Body of pancreas (tissue), 4 donors: ENCODE measurements at places on chromosomes 12 and 14. TPM values are rescaled to one million over a fixed set of nuclear protein-coding genes. Genes with fewer than 3 reads are reported as not detected.

GRCh38 chr12:48979602-48980388 is 1.7 kb downstream of the WNT1 start:
- no peak overlapping the region for H3K4me3 ChIP-seq
- H3K27ac ChIP-seq, result no peak overlapping the region
- H3K4me1 ChIP-seq, result peaks cover 43% of the 10 kb centered on the region
- peaks cover 43% of the 10 kb centered on the region for H3K27me3 ChIP-seq
- H3K36me3 ChIP-seq, result no peaks in the 10 kb centered on the region

GRCh38 chr12:111202237-111202915 is 166.5 kb downstream of the PHETA1 start:
- no peak overlapping the region for H3K27ac ChIP-seq

DNA sequence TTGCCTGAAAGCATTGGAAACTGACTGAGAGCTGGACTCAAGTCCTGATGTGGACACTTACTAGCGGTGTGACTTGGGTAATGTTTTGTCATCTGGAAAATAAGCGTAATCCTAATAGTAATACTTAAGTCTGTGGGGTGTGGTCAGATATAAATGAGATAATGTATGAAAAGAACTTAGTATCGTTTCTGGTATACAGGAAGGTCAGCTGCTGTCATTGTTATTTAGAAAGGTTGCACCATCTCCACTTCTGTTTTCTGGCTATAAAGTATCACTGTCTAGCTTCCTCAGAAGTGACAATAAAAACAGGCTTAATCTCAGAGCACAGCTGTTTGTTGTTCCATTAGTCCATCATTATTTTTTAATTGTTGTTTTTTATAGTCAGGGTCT is 34.1 kb upstream of the TUBA1C start:
- no peak for DNase-seq
- no peak overlapping the region for H3K4me3 ChIP-seq
- no peak overlapping the region for H3K27ac ChIP-seq
- no peaks in the 10 kb centered on the region for H3K27me3 ChIP-seq
- peaks cover 22% of the 10 kb centered on the region for H3K4me1 ChIP-seq
- H3K36me3 ChIP-seq, result no peaks in the 10 kb centered on the region

- peaks cover 9% of the 10 kb centered on the region for H3K4me1 ChIP-seq
- no peaks in the 10 kb centered on the region for H3K36me3 ChIP-seq
- no peak for DNase-seq
- no peaks in the 10 kb centered on the region for H3K27me3 ChIP-seq
- H3K27ac ChIP-seq, result no peak overlapping the region
Observed at GRCh38 chr12:52801773-52802172, 5.9 kb upstream of the KRT3 start.

The CLEC4C gene
- not detected for total RNA-seq

DNA sequence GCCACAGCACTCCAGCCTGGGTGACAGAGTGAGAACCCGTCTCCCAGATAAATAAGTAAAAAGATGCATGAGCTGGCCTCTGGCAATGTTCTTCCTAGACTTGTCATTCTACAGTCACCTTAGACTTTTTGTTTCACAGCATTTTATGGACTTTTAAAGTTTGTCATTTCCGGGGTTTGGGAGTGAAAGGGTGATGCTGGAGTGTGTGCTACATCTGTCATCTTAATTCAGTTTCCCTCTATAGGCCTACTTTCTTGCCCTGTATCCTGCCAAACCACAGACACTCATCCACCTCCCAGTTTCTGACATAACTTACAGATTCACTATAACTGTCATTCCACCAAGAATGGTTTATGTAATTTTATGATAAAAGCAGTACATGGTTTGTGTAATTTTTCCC is 166.7 kb upstream of the PARP11 start:
- H3K36me3 ChIP-seq, result no peaks in the 10 kb centered on the region
- H3K4me1 ChIP-seq, result no peaks in the 10 kb centered on the region
- H3K27ac ChIP-seq, result no peak overlapping the region
- H3K27me3 ChIP-seq, result no peaks in the 10 kb centered on the region
- no peak overlapping the region for H3K4me3 ChIP-seq
- no peak for DNase-seq

The RBM25 gene
- 52.7 TPM for total RNA-seq

DNA sequence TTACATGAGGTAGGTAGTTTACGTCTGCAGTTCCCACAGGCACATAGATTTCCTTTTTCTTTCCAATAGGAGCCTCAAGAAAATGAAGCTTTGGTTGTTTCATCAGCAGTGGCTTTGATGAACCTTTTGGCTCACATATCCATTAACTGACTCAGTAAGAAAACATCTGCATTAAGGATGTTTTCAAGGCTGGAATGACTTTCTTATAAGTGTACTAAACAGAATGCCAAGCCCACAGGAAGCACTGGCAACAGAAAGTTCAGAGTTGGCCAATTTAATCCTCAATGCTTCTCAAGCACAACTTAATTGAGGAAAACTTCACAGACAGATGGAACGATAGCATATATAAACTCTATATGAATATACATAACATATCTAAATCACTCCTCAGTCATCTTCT is 63.5 kb downstream of the ST8SIA1 start:
- H3K4me3 ChIP-seq, result no peak overlapping the region
- H3K4me1 ChIP-seq, result no peaks in the 10 kb centered on the region
- H3K36me3 ChIP-seq, result no peaks in the 10 kb centered on the region
- H3K27ac ChIP-seq, result no peak overlapping the region
- no peaks in the 10 kb centered on the region for H3K27me3 ChIP-seq

The DYNLL1 gene
- total RNA-seq, result 48.5 TPM

- H3K4me1 ChIP-seq, result peaks cover 22% of the 10 kb centered on the region
- no peaks in the 10 kb centered on the region for H3K36me3 ChIP-seq
- H3K4me3 ChIP-seq, result peak overlapping the region; percentile 9
- DNase-seq, result peak; percentile 64
- H3K27me3 ChIP-seq, result no peaks in the 10 kb centered on the region
Observed at GRCh38 chr14:101559624-101560533, 1.4 kb upstream of the DIO3 start.

The TPPP2 gene
- 1.3 TPM for total RNA-seq

The KCNH3 gene
- total RNA-seq, result 1.3 TPM

GRCh38 chr14:81209167-81209836 is 11.5 kb downstream of the GTF2A1 start:
- no peak overlapping the region for H3K27ac ChIP-seq
- peaks cover 5% of the 10 kb centered on the region for H3K36me3 ChIP-seq
- H3K4me1 ChIP-seq, result peaks cover 16% of the 10 kb centered on the region
- no peak for DNase-seq
- no peak overlapping the region for H3K4me3 ChIP-seq

- no peaks in the 10 kb centered on the region for H3K36me3 ChIP-seq
- H3K4me1 ChIP-seq, result peaks cover 14% of the 10 kb centered on the region
- H3K27me3 ChIP-seq, result no peaks in the 10 kb centered on the region
- H3K4me3 ChIP-seq, result no peak overlapping the region
Observed at GRCh38 chr14:91363776-91364523, 53.7 kb downstream of the CCDC88C start.

The HOXC13 gene
- not detected for total RNA-seq

DNA sequence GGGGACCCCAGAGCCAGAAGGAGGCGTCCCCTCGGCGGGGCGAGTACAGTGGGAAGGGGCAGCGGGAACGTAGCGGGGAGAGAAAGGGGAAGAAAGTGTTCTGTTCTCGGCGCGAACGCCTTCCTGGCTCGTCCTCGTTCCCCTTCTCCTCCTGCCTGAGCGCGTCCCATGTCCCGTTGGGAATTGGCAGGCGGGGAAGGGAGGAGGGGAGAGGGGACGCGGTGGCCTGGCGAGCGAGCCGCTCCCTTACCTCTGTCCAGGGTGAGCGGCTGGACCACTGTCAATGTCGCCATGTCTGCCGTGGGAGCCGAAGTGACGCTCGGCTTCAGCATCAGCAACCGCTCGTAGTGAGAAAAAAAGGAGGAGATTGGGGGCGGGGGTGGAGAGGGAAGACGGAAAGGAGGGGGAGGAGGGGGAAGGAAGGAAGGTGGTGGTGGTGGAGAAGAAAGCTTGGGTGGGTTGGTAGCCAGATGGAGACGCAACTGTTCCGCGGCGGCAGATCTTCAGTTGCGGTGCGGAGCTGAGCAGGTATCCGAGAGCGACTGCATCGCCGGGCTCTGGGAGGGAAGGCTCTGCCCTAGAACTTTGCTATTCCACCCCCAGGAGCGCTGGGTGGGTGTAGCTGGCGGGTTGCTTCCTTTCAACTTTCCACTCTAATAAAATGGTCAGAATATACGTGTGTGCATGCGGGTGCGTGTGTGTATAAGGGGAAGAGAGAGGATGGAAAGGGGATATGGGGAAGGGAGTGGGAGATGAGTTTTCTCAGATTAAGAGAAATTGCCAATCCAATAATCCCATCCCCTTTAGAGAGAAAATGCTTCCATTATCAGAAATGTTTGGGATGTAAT is at the start of gene LIN7A:
LIN7A (minus strand) TSS at position 544 of the 848 bp plus-strand sequence; CDS start at position 332, 212 bp downstream.
- H3K27me3 ChIP-seq, result no peaks in the 10 kb centered on the region
- peak within 1 kb of the TSS; percentile 43 for H3K4me3 ChIP-seq
- H3K4me1 ChIP-seq, result peaks cover 4% of the 10 kb centered on the region
- no peaks in the 10 kb centered on the region for H3K36me3 ChIP-seq

The GPR135 gene
- total RNA-seq, result 4.2 TPM

DNA sequence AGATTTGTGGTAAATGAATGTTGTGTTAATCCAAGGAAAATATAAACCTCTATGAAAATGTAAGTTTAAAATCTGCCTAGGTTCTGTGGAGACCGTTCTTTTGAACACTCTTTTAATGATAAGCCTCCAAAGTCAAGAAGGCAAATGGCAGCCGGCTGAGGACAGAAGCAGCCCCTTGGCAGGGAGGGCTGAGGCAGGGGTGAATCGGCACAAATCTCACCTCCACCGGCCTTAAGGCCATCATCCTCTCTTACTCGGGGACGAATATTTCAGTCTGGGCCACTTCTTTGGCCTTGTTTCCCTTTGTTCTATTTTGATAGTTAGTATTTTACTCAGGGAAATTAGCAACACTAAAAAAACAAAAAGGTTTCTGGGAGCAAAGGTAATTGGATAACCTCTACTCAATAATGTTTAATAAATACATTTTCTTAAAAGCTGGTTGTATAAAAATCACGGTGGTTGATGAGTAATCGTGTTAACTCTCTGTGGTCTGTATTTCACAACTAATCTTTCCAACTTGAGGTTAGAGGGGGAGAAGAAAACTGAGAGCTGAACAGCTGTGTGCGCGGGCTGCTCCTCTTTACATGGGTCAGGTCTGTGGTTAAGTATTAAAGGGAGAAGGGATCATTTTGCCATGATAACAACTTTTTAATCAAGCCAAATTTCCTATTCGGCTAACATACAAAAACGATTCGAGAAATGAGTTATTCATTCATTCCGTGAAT is 18.6 kb downstream of the LGMN start:
- no peaks in the 10 kb centered on the region for H3K36me3 ChIP-seq
- no peak overlapping the region for H3K4me3 ChIP-seq
- H3K4me1 ChIP-seq, result peaks cover 3% of the 10 kb centered on the region
- H3K27ac ChIP-seq, result no peak overlapping the region
- DNase-seq, result no peak

The RASSF9 gene
- total RNA-seq, result 4.4 TPM

The MFAP5 gene
- 17.9 TPM for total RNA-seq

DNA sequence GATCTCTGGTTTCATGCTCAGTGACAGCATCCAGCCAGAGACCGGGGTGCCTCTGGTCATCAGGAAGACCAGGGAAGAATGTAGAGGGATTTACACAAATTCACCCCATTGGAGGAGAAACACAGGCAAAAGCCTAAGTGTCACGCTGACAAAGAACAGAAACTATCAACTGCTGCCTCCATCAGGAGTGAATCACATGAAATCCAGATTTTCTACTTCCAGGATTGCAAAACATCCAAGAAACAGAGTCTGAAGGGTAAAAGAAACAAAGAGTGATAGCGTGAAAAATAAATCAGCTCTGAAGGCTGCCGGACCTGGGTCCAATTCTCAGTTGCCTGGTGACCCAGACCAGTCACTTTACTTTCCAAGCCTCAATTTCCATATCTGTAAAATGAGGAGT is 136.1 kb upstream of the MAP1LC3B2 start:
- H3K4me1 ChIP-seq, result no peaks in the 10 kb centered on the region
- H3K36me3 ChIP-seq, result no peaks in the 10 kb centered on the region
- H3K27ac ChIP-seq, result no peak overlapping the region
- H3K27me3 ChIP-seq, result no peaks in the 10 kb centered on the region

- no peak overlapping the region for H3K4me3 ChIP-seq
- no peak overlapping the region for H3K27ac ChIP-seq
- H3K36me3 ChIP-seq, result no peaks in the 10 kb centered on the region
- no peak for DNase-seq
Observed at GRCh38 chr14:38512236-38512635, 256.3 kb upstream of the CLEC14A start.

- H3K36me3 ChIP-seq, result no peaks in the 10 kb centered on the region
- H3K27me3 ChIP-seq, result no peaks in the 10 kb centered on the region
- no peak for DNase-seq
- H3K27ac ChIP-seq, result no peak overlapping the region
Observed at GRCh38 chr14:63563370-63564026, 20.3 kb upstream of the PPP2R5E start.

DNA sequence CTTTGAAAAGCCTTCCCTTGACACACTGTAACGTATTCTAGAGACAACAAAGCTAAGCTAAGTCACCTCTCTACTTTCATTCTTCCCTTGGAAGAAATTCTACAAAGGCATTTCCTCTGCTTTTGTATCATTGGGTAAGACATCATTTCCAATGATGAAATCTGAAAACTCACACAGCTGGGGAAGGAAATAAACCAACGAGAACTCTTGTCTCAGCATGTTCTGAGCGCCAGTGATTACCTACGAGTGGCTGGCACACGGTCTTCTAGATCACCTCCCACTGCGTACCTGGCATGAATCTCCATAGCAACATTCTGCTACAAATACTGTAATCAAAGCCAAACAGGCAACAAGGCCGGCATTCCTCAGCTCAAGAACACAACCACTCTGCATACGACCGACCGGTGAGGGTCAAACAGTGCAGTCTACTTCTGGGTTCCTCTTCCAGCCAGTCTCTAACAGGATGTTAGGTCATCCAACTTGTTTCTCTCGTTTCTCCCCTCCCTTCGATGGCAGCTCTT is 7.6 kb downstream of the VPS37B start:
- no peak overlapping the region for H3K4me3 ChIP-seq
- DNase-seq, result peak; percentile 98
- peaks cover 85% of the 10 kb centered on the region for H3K4me1 ChIP-seq
- no peaks in the 10 kb centered on the region for H3K27me3 ChIP-seq
- H3K36me3 ChIP-seq, result no peaks in the 10 kb centered on the region

The CAMKK2 gene
- total RNA-seq, result 70.5 TPM

The GSG1 gene
- 2.1 TPM for total RNA-seq

DNA sequence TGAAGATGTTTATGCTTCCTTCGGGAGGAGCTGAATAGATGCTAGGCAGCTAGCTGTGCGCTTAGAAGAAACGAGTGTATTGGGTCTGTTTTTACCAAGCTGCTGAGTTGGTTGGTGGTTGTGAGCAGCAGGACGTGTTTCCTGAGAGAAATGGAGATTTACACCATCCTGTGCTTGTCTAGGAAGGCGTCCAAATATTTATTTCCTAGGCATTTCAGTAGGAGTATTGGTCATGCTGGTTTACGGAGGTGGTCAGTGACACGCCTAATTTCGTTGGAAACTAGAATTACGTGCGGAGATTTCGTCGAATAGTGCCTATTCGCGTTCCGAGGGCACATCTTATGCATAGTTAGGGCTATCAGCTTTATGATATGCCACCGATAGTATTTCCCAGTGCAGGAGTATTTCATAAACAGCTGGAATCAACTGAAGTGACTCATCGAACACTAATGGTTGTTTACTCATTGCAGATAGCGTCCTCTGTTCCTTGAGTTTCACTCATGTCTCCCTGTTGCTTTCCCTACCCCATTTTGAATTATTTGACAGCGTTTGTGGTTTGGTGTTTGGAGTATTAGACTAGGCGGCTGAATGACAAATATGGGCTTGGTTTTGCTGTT is 780 bp downstream of the TBC1D15 start:
- peak overlapping the region; percentile 67 for H3K4me3 ChIP-seq
- peak overlapping the region; percentile 90 for H3K27ac ChIP-seq
- no peak for DNase-seq
- no peaks in the 10 kb centered on the region for H3K36me3 ChIP-seq
- peaks cover 46% of the 10 kb centered on the region for H3K4me1 ChIP-seq
